ENCODE measurements at places on chromosomes 4 and X.

- DNase-seq = no peak
Measured at GRCh38 chr4:82618103-82618720, 56.4 kb upstream of the TMEM150C start.

DNA sequence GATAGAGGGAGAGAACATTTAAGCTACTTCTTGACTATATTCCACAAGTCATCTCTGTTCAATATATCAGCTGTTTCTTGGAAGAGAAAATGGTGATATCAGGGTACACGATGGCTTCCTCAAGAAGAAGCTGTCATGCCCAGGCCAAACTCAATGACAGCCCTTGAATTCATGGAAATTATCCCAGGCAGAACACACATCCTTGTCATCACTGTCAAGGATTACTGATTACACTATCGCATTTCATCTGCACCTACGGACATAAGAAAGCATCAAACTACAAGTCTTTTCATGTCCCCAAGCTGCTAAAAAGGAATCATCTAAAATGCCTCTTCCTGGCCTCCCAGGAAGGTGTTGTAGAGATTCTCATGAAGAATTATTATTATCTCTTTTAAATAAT, 165.2 kb upstream of the SLC7A11 start:
- DNase-seq = no peak

GRCh38 chr4:174248407-174248806, 35.1 kb downstream of the FBXO8 start:
- DNase-seq = no peak

DNA sequence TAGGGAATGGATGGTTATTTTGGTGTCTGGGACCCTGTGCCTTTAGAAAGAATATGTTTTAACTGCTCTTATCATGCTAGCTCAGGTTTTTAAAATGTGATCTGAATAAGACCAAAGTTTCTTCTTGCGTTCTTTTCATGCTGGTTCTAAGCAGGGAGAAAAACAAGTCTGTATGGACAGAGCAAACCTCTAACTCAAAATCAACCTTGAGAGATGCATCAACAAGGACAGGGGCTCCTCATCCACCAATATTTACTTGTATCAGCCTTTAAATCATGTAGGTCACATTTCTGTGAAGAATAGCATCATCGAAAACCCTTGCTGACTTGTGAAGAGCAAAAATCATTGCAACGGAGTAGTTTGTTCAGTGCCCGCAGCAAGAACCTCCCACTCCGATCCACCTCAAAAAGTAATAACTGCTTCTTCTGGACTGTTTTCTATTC, 1.2 kb downstream of the ATP10D start:
- no peak for DNase-seq
